ENCODE measurements at places on chromosomes 1 and 21.

DNA sequence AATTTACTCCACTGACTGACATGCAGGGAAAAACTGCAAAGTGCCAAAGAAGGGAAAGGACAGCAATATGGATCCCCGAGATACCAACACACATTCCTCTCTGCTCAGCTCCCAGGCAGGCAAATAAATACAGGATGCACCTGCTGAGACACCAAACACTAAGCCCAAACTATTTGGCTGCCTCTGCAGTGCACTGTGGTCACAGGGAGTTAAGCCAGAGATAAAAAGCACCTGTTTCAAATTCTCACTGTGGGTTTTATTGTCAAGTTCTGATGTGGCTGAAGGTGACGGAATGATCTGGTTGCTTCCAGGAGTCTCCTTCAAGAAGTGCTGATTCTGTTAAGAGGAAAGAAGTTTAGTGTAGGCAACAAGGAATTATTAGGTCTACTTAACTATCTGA, 17.7 kb downstream of the TEX38 start:
- no peak for DNase-seq

DNA sequence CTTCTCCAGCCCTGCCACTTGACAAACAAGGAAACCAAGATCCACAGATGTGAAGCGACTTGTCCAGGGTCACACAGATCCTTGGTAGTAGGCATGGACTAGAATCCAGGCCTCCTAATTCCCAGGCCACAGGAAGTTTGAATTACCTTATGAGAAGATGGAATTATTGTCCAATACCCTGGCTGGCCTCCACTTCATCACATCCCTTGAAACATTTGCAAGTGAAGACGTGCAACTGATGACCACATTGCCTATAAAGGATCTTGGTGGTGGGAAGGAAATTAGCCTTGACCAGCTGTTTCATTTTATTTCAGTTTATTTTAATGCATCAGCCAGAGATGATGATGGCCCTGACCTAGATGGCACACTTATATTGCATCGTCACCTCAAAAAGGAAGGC, 165.8 kb upstream of the CAMK1G start:
- DNase-seq, result no peak

GRCh38 chr1:188708795-188709535, 1768.7 kb downstream of the BRINP3 start:
- DNase-seq, result no peak

- no peak for DNase-seq
Measured at GRCh38 chr1:154807048-154807591, 63.0 kb downstream of the KCNN3 start.

- DNase-seq, result no peak
Measured at GRCh38 chr1:72649991-72650390, 367.7 kb upstream of the NEGR1 start.

DNA sequence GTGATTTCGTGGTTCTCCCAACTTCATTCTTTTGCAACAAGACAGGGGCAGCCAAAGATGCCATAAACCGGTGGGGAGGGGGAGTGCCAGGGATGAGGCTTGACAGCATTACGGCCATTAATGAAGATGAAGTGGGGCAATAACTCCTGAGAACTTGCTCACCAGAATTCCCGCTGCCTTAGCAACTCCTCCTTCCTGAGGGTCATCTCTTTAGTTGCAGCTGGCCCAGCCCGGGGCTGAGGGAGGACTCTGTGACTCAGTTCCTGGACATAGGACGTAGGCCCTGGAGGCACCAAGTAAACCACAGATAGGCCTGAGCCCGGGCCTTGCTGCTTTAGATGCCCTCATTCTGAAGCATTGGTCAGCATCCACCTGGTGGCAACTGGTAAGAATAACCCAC, 330.2 kb downstream of the RRAGC start:
- DNase-seq, result no peak

GRCh38 chr1:212228076-212228475, 57.1 kb upstream of the PPP2R5A start:
- no peak for DNase-seq

DNA sequence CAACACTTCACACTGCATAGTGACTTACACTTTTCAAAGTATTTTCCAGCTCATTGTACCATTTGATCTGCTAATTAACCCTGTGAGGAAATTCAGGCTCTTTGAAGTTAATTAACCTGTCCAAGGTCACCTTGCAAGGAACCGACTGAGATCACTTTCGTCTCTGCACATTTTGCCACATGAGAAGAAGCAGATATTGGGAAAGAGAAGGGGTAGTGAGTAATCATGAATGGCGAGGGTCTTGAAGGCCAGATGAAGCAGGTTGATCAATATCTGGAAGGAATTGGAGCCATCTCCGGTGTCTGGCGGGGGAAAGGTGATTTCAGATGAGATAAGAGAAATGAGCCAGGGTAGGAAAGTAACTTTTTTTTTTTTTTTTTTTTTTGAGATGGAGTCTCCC, 3.4 kb downstream of the APOA2 start:
- DNase-seq, result no peak

GRCh38 chr1:110872745-110873720, at the start of gene CD53:
TSS of gene CD53 (plus strand) at chr1:110873148. CDS start at chr1:110891409, 18,261 bp downstream.
- peak; percentile 81 for DNase-seq

- DNase-seq, result no peak
Measured at GRCh38 chr1:223831755-223832636, 13.8 kb downstream of the TP53BP2 start.

- DNase-seq, result no peak
Measured at GRCh38 chr1:46148318-46148717, 15.9 kb upstream of the PIK3R3 start.

- no peak for DNase-seq
Measured at GRCh38 chr21:34617753-34618339, 2.9 kb upstream of the RCAN1 start.

- peak; percentile 36 for DNase-seq
Measured at GRCh38 chr1:46166521-46167462, 8.1 kb upstream of the TSPAN1 start.

- DNase-seq, result no peak
Measured at GRCh38 chr1:91057784-91058183, 35.9 kb upstream of the ZNF644 start.

- no peak for DNase-seq
Measured at GRCh38 chr1:75341537-75341936, 207.3 kb downstream of the LHX8 start.

DNA sequence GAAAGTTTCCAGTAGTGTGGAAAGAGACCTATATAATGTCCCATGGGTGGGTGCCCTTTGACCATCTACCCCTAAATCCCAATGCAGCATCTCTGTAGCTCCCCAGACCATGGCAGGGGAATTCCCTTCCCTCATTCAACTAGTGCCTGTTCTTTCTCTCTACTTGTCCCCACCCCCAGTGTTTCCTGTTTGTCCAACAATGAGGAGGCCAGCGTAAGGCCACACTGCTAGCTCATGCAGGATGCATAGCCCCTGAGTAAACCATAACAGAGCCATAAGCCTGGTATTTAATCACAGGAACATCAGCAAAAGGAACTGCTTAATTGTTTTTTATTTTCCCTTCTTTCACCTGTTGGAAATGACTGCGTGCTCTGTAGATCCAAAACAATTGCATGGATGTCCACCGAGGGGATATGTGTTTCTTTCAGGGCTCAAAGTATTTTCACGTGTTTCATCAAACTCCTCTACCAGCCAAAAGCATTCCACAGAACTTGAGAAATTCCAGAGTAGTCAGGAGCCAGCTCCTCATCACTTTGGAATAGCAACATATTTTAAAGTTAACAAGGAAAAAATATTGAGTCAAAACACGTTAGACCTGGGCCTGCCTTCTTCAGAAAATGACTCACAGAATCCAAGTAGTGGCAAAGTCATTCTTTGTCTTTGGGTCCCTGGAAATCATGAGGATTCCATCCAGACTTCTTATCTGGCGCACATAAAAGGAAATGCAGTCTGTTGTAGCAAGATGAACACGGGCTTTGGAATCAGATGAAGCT, 162.5 kb upstream of the SGIP1 start:
- peak; percentile 35 for DNase-seq

DNA sequence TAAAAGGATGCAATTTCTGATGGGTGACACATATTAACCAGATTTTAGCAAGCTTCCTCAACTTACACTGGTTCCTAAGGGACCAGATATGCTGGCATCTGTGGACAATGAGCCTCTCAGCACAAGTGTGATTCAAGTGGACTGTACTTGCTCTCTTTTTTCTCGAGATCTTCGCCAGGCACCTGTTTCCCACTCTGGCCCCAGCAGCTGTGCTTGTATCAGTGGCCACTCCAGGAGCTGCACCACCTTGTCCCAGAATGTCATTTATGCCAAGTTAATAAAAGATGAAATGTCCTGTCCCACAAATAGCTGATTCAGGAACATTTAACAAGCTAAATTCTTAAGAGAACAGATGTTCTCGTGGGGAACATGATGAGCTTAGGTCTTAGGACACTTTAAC, 14.6 kb downstream of the C1orf198 start:
- no peak for DNase-seq

- no peak for DNase-seq
Measured at GRCh38 chr1:115783311-115783710, 14.8 kb upstream of the CASQ2 start.

DNA sequence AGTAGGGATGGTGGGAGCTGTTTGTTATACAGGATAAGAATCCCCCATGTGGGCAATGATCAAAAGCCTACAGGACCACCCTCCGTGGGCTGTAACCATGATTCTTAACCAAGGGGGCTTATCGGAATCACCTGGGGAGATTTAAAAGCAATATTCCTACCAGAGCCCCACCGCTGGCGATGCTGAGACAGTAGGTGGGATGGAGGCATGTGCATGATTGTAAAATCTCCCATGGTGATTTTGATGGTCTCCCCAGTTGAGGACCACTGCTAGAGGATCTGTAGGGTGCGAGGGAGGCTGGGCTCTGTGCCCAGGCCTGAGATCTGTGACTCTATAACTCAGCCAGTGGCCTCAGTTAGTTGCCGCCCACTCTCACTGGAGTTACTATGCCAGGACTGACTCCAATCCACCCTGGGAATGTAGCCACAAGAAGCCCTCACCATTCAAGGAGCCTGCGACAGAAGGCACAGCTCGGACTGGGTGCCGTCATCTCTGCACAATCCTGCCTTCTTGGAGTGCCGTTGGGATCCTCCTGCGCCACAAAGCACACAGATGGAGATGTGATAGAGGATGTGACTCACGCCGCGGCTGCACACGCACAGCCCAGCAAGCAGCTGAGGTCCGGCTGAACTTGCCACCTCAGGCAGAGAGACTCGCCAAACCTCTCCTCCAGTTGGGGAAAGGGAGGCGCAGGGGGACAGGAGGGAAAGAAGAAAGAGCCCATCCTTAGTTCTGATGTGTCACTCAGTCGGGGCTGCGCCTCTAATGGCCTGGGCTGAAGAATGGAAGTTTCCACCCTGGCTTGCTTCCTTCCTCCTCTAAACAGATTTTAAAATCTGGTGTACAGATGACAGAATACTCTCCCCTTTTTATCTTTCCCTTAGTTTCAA, 26.5 kb downstream of the AKNAD1 start:
- no peak for DNase-seq

- DNase-seq, result no peak
Measured at GRCh38 chr1:158356616-158357015, 2.9 kb downstream of the CD1E start.

DNA sequence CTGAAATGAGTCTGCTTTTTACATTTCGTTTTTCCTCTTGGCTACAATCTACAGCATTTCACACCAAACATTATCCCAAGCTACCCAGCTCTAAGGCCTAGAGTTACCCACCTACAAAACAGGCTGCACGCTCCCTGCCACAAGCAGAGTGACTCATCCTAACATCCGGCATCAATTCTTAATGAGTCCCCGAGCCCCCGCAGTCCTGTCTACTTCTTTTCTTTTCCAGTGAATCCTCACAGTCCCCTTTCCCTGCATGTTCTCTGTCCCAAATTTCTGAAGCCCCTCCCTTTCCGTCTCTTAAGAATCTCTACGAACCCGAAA, 650 bp downstream of the PCNX2 start:
- DNase-seq, result peak; percentile 35

GRCh38 chr1:157269656-157270375, 131.6 kb upstream of the ETV3 start:
- peak; percentile 34 for DNase-seq

- DNase-seq, result no peak
Measured at GRCh38 chr1:148352470-148353053, 130.5 kb downstream of the PPIAL4G start.

DNA sequence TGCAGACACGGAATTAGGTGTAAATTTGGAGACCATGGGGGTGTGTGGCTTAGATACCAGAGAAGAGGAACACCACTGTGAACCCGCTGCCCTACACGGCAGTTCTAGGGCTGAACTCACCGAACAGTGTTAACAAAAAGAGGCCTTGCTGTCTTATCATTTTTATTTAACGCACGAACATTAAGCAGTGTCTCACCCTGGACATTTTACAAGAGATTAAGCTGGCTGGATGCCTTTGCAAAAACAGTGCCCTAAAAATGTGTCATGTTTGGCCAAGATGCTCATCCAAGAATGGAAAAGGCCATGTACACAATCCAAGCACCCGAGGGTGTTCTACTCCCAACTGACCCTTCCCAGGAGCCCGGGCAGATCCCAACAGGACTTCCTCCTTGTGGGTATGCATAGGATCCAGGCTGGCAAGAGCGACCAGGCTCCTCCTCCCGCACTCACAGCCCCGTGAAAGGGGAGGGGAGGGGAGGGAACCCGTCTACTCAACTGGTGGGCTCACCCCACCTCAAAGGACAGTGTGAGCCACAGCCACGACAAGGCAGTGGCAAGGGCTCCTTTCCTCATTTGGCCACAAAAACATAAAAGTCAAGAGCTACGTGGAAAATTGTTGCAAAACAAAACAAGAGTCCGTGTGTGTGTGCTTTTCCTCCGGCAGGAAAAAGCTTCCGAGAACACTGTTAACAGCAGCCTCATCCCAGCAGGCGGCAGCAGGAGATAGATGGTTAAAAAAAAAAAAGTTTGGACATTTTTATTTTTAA, 20.3 kb downstream of the C2CD2 start:
- no peak for DNase-seq

- peak; percentile 78 for DNase-seq
Measured at GRCh38 chr1:15417059-15417934, 7.6 kb downstream of the EFHD2 start.

DNA sequence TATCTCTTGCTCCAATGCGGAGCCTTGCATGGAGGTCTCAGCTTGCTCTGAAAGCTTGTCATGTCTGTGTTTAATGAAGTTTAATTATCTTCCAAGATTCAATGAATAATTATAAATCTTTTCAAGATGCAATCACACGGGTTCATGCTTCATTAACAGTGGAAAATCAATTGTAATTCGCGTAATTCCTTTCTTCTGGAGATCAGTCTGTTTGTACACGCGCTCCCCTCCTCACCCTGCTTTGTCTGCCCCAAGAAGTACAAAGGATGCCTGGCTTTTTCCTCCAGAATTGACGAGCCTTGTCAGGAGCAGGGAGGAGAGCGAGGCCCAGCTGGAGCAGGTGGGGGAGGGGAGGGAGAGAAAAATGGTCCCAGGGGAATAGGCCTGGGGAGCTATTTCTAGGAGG, 65.0 kb upstream of the DISP3 start:
- no peak for DNase-seq

Measured in CD4-positive, alpha-beta T cell treated with Interleukin-15 for 1 hour (primary cell).